ENCODE measurements at places on chromosomes 2 and 18.

DNA sequence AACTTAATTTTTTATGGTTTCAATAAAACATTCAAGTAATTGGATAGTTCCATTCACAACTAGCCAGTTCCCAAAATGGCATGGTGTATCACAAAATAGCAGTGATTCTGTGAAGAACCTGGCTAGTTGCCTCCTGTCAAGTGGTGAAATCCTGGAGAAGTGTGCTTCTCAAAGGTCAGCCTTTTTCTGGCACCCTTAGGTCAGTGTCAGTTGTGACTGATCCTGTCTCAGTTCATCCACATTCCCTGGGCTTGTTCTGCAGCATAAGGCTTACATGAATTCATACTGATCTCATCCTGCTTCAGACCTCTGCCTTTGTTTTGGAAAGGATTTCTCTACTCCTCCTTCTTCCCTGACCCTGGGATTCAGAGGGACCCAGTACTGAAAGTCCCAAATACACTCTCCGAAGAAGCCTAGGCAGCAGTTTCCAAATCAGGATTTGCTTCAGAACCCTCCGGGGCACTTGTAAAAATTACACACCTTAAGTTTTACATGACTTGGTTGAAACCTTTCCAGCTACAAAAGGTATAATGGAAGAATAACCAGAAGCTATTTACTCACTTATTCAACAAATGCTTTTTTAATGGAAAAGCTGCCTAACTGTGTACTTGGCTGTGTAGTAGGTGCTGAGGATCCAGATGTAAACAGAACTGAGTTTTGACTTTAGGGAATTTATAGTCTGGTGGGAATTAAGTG is 11.0 kb downstream of the MAP3K20 start:
- no peak for DNase-seq

GRCh38 chr18:48837676-48838075 is 113.1 kb downstream of the SMAD7 start:
- DNase-seq: no peak

DNA sequence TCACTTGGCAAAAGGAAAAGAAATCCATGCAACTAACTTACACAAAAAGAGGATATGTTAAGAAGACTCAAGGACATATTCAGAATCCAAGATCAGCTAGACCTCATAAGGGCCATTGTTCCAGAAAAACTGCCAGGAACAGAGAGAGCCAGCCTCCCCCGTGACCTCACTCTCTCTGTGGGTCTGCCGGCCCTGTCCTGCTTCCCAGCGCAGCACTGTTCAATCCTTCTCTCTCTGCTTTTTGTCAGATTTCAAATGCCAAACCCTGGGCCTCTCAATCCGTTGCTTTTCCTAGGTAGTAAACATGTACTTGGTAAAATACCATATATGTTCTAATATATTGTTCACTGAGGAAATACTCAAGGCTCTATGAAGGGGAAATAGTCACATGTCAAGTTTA is 40.0 kb upstream of the ACKR3 start:
- DNase-seq: no peak

DNA sequence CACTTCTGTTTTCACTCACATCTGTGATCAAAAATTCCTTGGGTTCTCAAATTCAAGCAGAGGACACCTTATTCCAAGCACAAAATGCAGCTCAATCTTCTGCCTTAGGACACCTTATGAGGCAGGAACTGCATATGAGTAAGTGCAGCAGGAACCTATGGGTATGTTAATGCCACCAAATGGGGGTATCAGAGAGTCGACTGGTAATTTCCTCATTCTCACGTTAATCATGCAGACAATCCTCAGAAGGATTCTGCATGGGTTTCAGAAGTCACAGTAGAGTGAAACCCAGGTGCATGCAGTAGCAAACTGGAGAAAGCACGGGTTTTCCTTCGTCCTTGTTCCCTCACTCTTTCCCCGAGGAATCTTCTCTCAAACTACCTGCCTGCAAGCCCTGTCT is 452.8 kb downstream of the CBLN2 start:
- DNase-seq: no peak

- no peak for DNase-seq
Observed at GRCh38 chr18:54187372-54187771, 37.1 kb downstream of the MBD2 start.

Measured in NCI-H460 (cell line).